Right lung (tissue), 10 donors: ENCODE measurements at places on chromosomes 11 and 22. TPM values are rescaled to one million over a fixed set of nuclear protein-coding genes. Genes with fewer than 3 reads are reported as not detected.

The NARS2 gene
- 34.5 TPM for polyA plus RNA-seq

The GLYATL1 gene
- 4.2 TPM for polyA plus RNA-seq

The CCDC73 gene
- 0.15 TPM for polyA plus RNA-seq

The ZNF215 gene
- 1.6 TPM for polyA plus RNA-seq

The SHISA8 gene
- 0.27 TPM for polyA plus RNA-seq

The KRTAP5-7 gene
- 0.13 TPM for polyA plus RNA-seq

The SLC35F2 gene
- 28.7 TPM for polyA plus RNA-seq

The OR8J3 gene
- not detected for polyA plus RNA-seq

The ZNF214 gene
- 8.7 TPM for polyA plus RNA-seq

The C22orf31 gene
- 0.90 TPM for polyA plus RNA-seq

The MTFP1 gene
- 10.7 TPM for polyA plus RNA-seq

The LIF gene
- 2.1 TPM for polyA plus RNA-seq

The MS4A7 gene
- 13.9 TPM for polyA plus RNA-seq

The BDNF gene
- polyA plus RNA-seq: 0.52 TPM

The ALX4 gene
- 0.10 TPM for polyA plus RNA-seq

The VEGFB gene
- 90.2 TPM for polyA plus RNA-seq

The P2RX6 gene
- 1.8 TPM for polyA plus RNA-seq
